ENCODE measurements at places on chromosomes 5 and 9.

- H3K27ac ChIP-seq: no peak overlapping the region
- DNase-seq: no peak
- H3K27me3 ChIP-seq: no peaks in the 10 kb centered on the region
- H3K36me3 ChIP-seq: no peaks in the 10 kb centered on the region
Observed at GRCh38 chr5:42749020-42749419, 7.6 kb upstream of the CCDC152 start.

DNA sequence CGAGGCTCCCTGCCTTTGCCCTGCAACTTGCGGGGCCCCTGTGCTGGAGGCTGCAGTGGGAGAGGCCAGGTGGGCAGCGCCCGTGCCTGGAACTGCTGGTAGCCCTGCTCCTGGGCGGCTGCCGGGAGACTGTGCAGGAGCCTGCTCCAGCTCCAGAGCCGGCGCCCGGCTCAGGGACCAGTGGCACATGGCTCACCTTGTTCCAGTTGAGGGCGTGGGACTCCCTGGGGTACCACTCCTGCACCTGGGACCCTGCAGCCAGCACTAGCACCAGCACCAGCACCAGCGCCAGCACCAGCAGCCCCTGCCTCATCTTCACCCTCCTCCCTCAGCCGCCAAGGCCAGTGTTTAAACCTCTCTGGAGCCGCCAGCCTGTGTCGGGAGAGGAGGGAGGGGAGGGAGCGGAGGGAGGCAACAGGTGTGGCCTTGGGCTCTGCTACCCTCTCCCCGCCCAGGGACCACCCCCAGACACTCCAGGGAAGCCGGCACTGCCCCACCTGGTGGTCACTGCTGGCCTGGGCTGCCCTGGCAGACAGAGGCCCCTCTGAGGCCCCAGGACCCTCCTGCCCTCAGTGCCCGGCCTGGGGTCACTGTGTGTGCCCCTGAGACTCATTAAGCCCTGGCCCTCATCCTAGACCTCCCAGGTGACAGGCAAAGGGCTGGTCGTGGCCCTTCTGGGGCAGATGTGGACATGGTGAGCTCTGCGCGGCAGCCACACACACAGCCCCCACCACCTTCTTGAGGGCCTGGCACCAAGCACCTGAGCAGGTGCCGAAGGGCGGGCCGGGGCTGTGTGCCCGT, at the start of gene LCN10:
TSS of gene LCN10 (minus strand) at position 350 of the 801 bp plus-strand sequence. CDS start at position 313, 37 bp downstream.
- no peaks in the 10 kb centered on the region for H3K4me1 ChIP-seq
- peaks cover 86% of the 10 kb centered on the region for H3K27me3 ChIP-seq
- no peak for DNase-seq
- no peaks in the 10 kb centered on the region for H3K36me3 ChIP-seq
- no peak within 1 kb of the TSS for H3K4me3 ChIP-seq

- DNase-seq: peak; percentile 59
- no peak overlapping the region for H3K4me3 ChIP-seq
- peak overlapping the region; percentile 77 for H3K27ac ChIP-seq
Observed at GRCh38 chr9:36162211-36162738, 6.9 kb upstream of the CCIN start.

DNA sequence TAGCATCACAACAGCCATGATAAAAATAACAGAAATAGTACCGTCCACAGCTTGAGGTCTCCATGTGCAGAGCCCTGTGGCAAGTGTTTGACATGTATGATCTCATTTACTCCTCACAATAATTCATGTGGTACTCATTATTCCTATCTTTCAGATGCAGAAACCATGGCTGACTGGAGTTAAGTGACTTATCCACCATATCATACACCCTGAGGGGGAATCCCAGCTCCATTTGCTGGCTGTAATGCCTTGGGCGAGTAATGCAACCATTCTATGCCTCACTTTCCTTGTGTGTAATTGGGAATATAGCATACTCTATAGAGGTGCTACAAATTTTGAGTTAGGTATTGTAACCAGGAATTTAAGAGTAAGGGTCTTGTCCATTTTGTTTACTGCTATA, 347.0 kb upstream of the CLINT1 start:
- no peak overlapping the region for H3K4me3 ChIP-seq
- no peaks in the 10 kb centered on the region for H3K27me3 ChIP-seq
- no peak overlapping the region for H3K27ac ChIP-seq
- H3K4me1 ChIP-seq: no peaks in the 10 kb centered on the region

DNA sequence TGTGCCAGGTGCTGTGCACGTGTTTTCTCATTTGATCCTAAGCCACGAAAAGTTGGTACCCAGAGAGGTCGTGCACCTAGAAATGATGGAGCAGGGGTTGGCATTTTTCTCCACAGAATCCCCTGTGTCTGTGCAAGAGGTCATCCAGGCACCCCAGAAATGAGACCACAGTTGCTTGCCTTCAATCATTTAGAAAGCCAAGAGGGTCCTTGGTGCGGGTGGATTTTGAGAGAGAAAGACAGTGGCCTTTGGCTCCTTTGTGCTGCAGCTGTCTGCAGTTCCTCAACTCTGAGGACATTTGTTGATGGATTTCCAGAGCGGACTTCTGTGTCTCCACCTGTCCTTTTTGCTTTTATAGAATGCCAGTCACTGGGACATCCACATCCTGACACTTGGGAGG, 33.8 kb upstream of the SPRY4 start:
- peaks cover 18% of the 10 kb centered on the region for H3K4me1 ChIP-seq
- DNase-seq: no peak
- H3K36me3 ChIP-seq: no peaks in the 10 kb centered on the region
- no peak overlapping the region for H3K4me3 ChIP-seq
- no peaks in the 10 kb centered on the region for H3K27me3 ChIP-seq

- no peak for DNase-seq
- H3K4me1 ChIP-seq: no peaks in the 10 kb centered on the region
- no peak overlapping the region for H3K4me3 ChIP-seq
- H3K27ac ChIP-seq: no peak overlapping the region
- no peaks in the 10 kb centered on the region for H3K27me3 ChIP-seq
- H3K36me3 ChIP-seq: no peaks in the 10 kb centered on the region
Observed at GRCh38 chr9:114279693-114280092, 43.2 kb upstream of the ORM1 start.

DNA sequence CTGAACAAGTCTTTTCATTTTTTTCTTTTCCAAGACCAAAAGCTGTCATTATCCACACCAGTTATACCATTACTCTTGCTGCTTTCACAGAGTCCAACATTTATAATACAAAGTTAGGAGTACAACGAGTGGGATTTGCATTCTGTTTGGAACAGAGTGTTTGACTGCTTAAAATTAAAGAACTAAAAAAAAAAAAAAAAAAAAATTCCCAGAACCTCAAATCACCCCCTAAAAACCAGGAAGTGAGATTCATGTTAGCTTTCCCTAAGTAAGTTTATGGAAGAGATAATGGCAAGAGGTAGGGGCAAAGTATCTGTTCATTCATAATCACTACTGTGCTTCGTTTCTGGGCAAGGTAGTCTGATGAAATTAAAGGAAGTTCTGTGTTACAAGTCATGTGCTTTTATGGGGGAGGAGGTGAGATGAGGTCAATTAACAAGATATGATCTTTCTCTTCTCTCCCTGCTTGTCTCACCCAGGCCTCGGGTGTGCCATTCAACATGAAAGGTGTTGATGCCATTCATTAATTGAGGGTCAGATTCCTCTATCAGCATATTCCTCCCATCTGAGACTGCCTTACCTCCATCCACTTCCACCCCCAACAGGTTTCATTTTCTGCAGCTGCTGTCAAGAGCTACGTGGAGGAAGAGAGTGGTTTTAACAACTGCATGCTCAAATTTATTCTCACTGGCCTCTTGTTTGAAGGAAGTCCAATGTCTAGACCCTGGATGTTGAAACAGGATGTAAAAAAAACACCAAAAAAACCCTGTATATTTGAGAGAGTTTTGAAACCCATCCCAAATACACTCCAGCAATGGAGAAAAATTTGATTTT, 58.1 kb downstream of the MARCHF3 start:
- no peaks in the 10 kb centered on the region for H3K36me3 ChIP-seq
- H3K4me3 ChIP-seq: no peak overlapping the region
- peaks cover 5% of the 10 kb centered on the region for H3K4me1 ChIP-seq
- no peak overlapping the region for H3K27ac ChIP-seq

GRCh38 chr5:51433052-51433710, 49.9 kb downstream of the ISL1 start:
- H3K4me1 ChIP-seq: no peaks in the 10 kb centered on the region
- no peak overlapping the region for H3K4me3 ChIP-seq
- no peaks in the 10 kb centered on the region for H3K36me3 ChIP-seq
- H3K27me3 ChIP-seq: no peaks in the 10 kb centered on the region
- no peak for DNase-seq

DNA sequence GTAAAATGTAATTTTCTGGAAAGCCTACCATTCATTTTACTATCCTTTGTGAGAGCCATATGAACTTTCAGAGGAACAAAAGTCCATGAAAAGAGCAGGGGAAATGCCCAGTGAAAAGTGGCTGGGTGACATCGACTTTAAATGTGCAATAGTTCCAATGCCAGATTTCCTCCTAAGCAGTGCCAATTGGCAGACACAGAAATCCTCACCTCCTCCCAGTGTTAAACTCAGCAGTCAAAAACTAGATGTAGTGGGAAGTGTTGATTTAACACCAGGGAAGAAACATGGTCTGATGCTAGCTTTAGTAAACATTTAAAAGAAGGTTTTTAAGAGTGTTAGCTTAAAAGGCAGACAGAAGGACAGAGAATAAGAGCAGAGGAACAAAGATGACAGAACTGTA, 2055.2 kb downstream of the MAT2B start:
- no peak overlapping the region for H3K4me3 ChIP-seq
- no peaks in the 10 kb centered on the region for H3K36me3 ChIP-seq
- H3K27ac ChIP-seq: no peak overlapping the region

- H3K27me3 ChIP-seq: no peaks in the 10 kb centered on the region
- H3K36me3 ChIP-seq: no peaks in the 10 kb centered on the region
- DNase-seq: no peak
- no peaks in the 10 kb centered on the region for H3K4me1 ChIP-seq
Observed at GRCh38 chr5:32520356-32520755, 65.0 kb upstream of the SUB1 start.

DNA sequence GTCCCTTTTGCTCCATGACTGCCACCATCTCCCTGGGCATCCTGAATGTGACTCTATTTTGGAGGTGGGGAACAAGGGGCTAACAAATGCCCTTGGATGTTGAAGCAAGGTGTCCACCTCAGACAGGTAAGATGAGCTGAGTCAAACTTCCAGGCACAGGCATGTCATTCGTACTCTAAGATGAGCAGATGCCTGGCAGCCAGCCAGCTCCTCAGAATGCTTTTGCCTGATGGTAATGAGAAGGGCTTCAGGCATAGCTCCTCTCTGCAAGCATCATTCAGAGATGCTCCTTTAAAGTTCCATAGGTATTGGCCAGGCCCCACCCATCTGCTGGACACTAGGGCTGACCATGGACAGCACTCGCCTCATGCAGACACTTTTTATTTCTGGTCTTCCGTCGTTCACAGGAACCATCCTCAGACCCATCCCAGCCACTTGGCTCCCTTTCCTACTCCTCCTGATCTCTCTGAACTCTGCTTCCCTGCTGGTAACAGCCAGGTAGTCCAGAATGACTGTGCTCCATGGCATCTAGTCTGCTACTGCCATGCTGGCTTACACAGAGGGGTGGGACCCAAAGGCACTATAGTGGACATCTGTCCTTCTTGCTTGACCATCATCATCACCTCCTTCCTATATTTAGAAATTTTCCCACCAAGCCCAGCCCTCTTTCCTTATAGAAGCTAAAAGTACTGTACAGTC, 118.8 kb downstream of the GLIS3 start:
- no peak for DNase-seq
- H3K36me3 ChIP-seq: no peaks in the 10 kb centered on the region
- no peak overlapping the region for H3K27ac ChIP-seq
- no peaks in the 10 kb centered on the region for H3K4me1 ChIP-seq

- H3K4me1 ChIP-seq: peaks cover 12% of the 10 kb centered on the region
- no peak for DNase-seq
- no peaks in the 10 kb centered on the region for H3K27me3 ChIP-seq
- H3K27ac ChIP-seq: no peak overlapping the region
- no peak overlapping the region for H3K4me3 ChIP-seq
Observed at GRCh38 chr5:30839956-30840355, 353.5 kb upstream of the CDH6 start.

DNA sequence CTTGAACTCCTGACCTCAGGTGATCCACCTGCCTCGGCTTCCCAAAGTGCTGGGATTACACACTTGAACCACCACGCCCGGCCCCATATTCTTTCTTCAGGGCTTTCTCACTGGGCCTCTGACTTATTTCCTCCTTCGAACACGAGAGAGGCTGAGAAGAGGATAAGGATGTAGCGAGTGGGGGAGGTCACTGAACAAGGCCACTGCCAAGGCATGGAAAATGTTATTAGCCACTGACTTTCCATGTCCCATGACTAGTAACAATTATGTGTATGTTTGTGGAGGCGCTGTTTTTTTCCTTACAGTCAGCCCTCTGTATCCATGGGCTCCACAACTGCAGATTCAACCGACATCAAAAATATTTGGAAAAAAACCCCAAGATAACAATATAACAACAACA, 12.3 kb upstream of the FCHSD1 start:
- no peaks in the 10 kb centered on the region for H3K4me1 ChIP-seq
- no peak for DNase-seq
- H3K27me3 ChIP-seq: no peaks in the 10 kb centered on the region
- no peak overlapping the region for H3K4me3 ChIP-seq

DNA sequence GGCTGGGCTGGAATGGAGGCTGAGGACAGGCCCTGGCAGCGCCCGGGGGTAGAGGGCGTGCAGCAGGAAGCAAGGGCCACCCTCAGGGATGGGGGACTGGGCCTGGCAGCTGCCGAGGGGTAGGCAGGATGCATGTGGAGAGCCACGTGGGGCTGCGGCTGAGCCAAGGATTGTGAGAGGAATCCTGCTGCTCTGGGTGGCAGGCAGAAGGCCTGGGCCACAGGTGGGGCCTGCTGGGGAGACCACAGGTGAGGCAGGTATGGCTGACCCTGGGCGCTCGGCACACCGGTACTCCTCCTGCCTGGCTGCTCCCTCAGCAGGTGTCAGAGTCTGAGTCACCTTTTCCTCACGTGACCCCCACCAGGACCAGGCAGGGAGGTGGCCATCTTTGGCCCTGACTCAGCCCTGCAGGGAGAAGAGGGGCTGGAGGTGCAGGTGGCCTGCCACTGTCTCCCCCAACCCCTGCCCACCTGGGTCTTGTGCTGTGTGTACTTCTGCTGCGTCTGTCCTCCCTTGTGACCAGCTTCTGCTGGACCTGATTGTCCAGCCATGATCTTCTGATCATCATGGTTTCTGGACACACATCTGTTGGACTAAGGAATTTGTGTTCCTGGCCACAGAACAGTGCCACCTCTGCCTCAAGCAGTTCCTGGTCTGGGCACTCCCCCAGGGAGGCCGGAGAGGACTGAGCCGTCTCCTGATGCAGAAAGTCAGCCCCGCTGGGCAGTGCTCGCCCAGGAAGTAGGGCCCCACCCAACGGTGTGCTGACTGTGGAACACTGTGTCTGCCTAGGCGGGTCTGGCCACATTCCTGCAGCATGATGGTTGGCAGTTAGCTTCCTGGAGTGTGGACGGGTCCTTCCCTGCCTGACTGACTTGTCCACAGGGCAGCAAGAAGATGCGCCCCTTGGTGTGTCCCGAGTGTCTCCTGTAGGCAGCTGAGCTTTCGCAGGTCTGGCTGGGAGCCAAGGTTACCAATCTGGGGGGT, 6.4 kb downstream of the ARRDC1 start:
- no peak overlapping the region for H3K27ac ChIP-seq
- H3K36me3 ChIP-seq: peaks cover 41% of the 10 kb centered on the region
- no peaks in the 10 kb centered on the region for H3K27me3 ChIP-seq
- peak; percentile 68 for DNase-seq

Measured in tibial artery (tissue), 4 donors.